Peyer's patch (tissue), 4 donors: ENCODE measurements at places on chromosomes 6 and 20. TPM values are rescaled to one million over a fixed set of nuclear protein-coding genes. Genes with fewer than 3 reads are reported as not detected.

DNA sequence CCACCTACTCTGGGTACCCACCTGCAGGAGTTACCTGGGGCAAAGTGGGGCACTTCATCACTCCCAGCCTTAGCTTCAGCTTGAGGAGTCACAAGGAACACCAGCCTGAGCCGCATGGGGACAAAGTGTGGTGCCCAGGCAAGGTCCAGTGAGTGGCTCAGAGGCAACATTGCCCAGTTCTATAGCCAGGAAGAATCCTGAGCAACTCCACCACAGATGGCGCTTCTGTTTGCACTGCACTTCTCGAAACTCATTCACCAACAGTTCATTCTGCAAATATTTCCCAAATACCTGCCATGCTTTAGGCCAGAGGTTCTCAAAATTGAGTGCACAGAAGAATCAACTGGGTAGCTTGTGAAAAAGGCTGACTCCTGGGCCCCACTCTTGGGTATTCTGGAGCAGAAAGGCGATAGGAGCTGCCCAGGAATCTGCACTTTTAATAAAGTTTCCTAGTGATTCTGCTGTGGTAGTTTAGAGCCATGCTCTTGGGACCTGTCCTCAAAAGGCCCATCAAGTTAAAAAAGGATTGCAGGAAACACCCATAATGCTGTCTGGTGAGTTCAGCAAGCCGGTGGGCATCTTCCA lies 83.1 kb downstream of the VEGFA start:
- no peaks in the 10 kb centered on the region for H3K4me1 ChIP-seq
- no peaks in the 10 kb centered on the region for H3K36me3 ChIP-seq
- H3K27ac ChIP-seq: no peak overlapping the region
- H3K27me3 ChIP-seq: no peaks in the 10 kb centered on the region

- no peaks in the 10 kb centered on the region for H3K36me3 ChIP-seq
- DNase-seq: no peak
- no peaks in the 10 kb centered on the region for H3K27me3 ChIP-seq
- H3K4me3 ChIP-seq: no peak overlapping the region
- no peak overlapping the region for H3K27ac ChIP-seq
- no peaks in the 10 kb centered on the region for H3K4me1 ChIP-seq
Observed at GRCh38 chr6:76014626-76015530, 57.6 kb downstream of the IMPG1 start.

GRCh38 chr20:13492001-13492481 lies 146.7 kb downstream of the TASP1 start:
- no peaks in the 10 kb centered on the region for H3K36me3 ChIP-seq
- H3K4me1 ChIP-seq: no peaks in the 10 kb centered on the region
- H3K27me3 ChIP-seq: no peaks in the 10 kb centered on the region

Gene HLA-DRB5
- 36.3 TPM for total RNA-seq

Gene PRICKLE4
- total RNA-seq: 23.4 TPM

Gene KIFC1
- total RNA-seq: 10.9 TPM
